ENCODE measurements at places on chromosomes 5 and 9. TPM values are rescaled to one million over a fixed set of nuclear protein-coding genes. Genes with fewer than 3 reads are reported as not detected.

CCL28 gene
- 7.4 TPM for total RNA-seq

ARAP3 gene
- 10.9 TPM for total RNA-seq

CIZ1 gene
- total RNA-seq, result 142 TPM

OR2V1 gene
- total RNA-seq, result not detected

ARL14EPL gene
- not detected for total RNA-seq

HAVCR2 gene
- total RNA-seq, result 70.0 TPM

BTNL9 gene
- total RNA-seq, result not detected

CTXN3 gene
- not detected for total RNA-seq

GARNL3 gene
- 3.3 TPM for total RNA-seq

PCDHGB5 gene
- 0.43 TPM for total RNA-seq

GABRP gene
- total RNA-seq, result not detected

TLX3 gene
- total RNA-seq, result not detected

MARVELD2 gene
- 0.36 TPM for total RNA-seq

CNTFR gene
- total RNA-seq, result not detected

ANKRD34B gene
- total RNA-seq, result not detected

RBM27 gene
- total RNA-seq, result 28.9 TPM

DIPK1B gene
- total RNA-seq, result 1.5 TPM

SCGB3A2 gene
- total RNA-seq, result not detected

PCDHB8 gene
- total RNA-seq, result not detected

IFNA21 gene
- not detected for total RNA-seq

PLPP6 gene
- 6.0 TPM for total RNA-seq

C1QTNF3 gene
- total RNA-seq, result 2.0 TPM

FBLL1 gene
- not detected for total RNA-seq

PCDHA9 gene
- total RNA-seq, result not detected

RNF183 gene
- 0.12 TPM for total RNA-seq

NMUR2 gene
- not detected for total RNA-seq

C8G gene
- total RNA-seq, result 1.7 TPM

GM2A gene
- 16.0 TPM for total RNA-seq

SLC36A3 gene
- total RNA-seq, result not detected

OTULINL gene
- total RNA-seq, result 9.4 TPM

ARHGEF37 gene
- 1.5 TPM for total RNA-seq

ESM1 gene
- total RNA-seq, result not detected

SLC34A1 gene
- total RNA-seq, result not detected

TPM2 gene
- 3.6 TPM for total RNA-seq

TARS1 gene
- 190 TPM for total RNA-seq

TMEM8B gene
- 2.0 TPM for total RNA-seq

PDE6A gene
- total RNA-seq, result not detected

TSSK1B gene
- total RNA-seq, result not detected

OR1J2 gene
- total RNA-seq, result not detected

WDR41 gene
- 32.6 TPM for total RNA-seq

PLEKHG4B gene
- total RNA-seq, result not detected

SLC45A2 gene
- total RNA-seq, result not detected

HCN1 gene
- total RNA-seq, result not detected

CNTNAP3B gene
- total RNA-seq, result not detected

PCDHGA7 gene
- 0.05 TPM for total RNA-seq

LRRC70 gene
- 0.73 TPM for total RNA-seq

CFAP77 gene
- not detected for total RNA-seq

LCP2 gene
- 283 TPM for total RNA-seq

SNAPC3 gene
- 31.7 TPM for total RNA-seq

FBP2 gene
- not detected for total RNA-seq

CEL gene
- 2.0 TPM for total RNA-seq

UBAP1 gene
- 32.5 TPM for total RNA-seq

ZNF454 gene
- not detected for total RNA-seq

BNIP1 gene
- total RNA-seq, result 26.5 TPM

FCN2 gene
- total RNA-seq, result not detected

CAMK4 gene
- 47.7 TPM for total RNA-seq

FOXD4L3 gene
- total RNA-seq, result not detected

CCNJL gene
- total RNA-seq, result not detected

C5orf58 gene
- total RNA-seq, result not detected
